ENCODE measurements at places on chromosomes 6 and 20.

- no peaks in the 10 kb centered on the region for H3K27me3 ChIP-seq
- H3K4me1 ChIP-seq, result no peaks in the 10 kb centered on the region
- H3K27ac ChIP-seq, result no peak overlapping the region
Measured at GRCh38 chr6:33947047-33947446, 143.2 kb upstream of the MLN start.

DNA sequence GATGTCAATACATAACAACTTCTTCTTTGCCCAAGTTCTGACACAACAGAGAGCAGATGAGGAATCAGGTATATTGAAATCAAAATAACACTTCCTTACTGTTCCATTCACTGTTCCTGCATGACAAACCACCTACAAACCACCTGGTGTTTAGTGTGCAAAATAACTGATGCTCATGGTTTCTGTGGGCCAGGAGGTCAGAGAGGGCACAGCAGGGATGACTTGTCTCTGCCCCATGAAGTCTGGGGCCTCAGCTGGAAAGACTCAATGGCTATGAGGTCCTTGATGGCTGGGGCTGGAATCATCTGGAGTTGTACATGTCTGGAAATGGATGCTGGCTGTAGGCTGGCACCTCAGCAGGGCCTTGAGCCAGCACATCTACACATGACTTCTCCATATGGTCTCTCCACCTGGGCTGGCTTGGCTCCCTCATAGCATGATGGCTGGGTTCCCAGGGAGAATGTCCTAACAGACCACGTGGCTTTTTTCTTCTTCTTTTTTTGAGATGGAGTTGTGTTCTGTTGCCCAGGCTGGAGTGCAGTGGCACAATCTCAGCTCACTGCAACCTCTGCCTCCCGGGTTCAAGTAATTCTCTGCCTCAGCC, 7.4 kb upstream of the COX4I2 start:
- no peaks in the 10 kb centered on the region for H3K4me1 ChIP-seq
- DNase-seq, result no peak
- H3K4me3 ChIP-seq, result no peak overlapping the region
- no peak overlapping the region for H3K27ac ChIP-seq
- H3K27me3 ChIP-seq, result no peaks in the 10 kb centered on the region
- no peaks in the 10 kb centered on the region for H3K36me3 ChIP-seq

DNA sequence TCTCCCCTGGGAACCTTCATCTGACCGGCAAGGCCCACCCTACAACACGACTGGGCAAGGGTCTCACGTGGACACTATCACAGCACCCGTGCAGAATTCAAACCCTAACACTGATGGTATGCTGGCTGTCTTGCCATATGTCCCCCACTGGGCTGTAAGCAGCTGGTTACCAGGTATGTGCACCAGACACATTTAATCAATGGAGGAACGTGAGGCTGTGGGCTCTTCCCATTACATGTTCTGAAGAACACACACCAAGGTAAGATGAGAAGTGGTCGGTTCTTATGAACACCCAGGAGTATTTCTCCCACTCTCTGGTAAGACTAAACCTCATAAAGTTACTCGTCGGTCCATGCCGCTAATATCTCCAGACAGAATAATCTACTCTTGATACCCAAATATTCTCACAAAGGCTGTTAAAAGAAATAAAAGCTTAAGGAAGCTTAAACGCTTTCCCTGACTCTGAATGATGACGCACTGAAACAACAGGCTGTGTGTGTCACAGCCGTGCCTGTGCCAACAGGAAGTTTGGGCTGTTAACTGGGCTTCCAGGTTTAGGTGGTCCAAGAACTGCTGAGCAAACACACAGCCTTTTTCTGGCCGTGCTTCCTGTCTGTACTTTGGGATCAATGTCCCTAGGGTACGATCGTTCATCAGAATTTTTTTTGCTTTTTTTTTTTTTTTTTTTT, 75.3 kb downstream of the SLC23A2 start:
- H3K27ac ChIP-seq, result peak overlapping the region; percentile 95
- H3K36me3 ChIP-seq, result no peaks in the 10 kb centered on the region
- no peak overlapping the region for H3K4me3 ChIP-seq
- peak; percentile 79 for DNase-seq

DNA sequence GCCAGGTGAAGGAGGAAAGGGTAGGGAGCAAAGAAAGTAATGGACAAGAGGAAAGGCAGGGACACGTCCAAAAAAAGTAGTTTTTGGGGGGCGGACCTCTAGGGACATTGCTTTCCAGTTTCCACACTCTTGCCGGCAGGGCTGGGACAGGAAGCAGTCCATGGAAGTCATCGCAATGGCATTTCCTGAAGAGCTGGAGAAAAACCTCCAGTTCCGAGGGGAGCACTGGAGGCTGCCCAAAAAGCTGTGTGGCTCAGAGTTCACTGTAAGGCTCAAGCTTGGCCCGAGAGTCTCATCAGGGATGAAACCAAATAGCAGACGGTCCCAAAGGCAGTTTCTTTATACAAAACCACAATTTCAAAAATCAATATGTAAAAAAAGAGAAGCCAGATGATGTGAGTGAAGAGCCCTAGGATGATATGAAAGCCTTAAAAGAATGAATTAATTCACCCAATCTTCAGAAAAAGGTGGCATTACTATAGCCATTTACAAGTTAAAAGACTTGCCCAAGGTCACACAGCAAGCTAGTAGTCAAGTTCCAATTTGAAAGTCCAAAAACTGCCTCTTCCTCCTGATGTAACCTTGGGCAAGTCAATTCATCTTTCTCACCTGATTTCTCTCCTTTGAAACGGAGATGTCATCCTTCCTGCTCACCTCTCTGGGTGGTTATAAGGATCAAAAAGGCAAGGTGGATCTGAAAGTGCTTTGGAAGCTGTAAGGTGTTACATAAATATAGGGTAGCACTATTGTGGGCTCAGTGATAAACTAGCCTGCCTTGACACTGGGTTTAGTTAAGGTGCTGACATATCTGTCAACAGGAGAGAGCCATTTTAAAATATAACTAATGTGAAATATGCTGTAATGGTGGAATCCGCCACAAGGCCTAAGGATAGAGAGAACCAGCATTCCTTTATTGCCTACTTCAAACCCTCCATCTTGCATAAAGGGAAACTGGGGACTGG, 9.1 kb downstream of the BCL2L1 start:
- H3K36me3 ChIP-seq, result no peaks in the 10 kb centered on the region
- no peak for DNase-seq
- H3K27me3 ChIP-seq, result no peaks in the 10 kb centered on the region
- peaks cover 18% of the 10 kb centered on the region for H3K4me1 ChIP-seq

DNA sequence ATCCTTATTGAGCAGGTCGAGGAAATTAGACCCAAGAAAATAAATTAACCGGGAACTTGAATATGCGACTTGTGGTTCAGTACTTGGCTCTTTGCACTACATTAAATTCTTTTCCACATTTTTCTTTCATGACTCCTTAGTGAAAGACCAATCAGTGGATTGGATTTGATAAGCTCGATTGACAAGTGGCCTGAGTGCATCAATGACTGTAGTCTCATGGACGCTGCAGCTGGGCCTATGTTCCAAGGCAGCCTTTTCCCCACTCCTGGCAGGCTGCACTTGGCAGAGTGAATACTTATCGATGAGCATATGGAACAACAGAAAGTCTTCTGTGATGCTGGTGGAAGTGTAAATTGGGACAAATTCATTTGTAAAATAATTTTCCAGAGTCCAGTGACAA, 210.8 kb upstream of the EXOC2 start:
- H3K27ac ChIP-seq, result no peak overlapping the region
- H3K27me3 ChIP-seq, result no peaks in the 10 kb centered on the region
- no peak overlapping the region for H3K4me3 ChIP-seq
- no peaks in the 10 kb centered on the region for H3K4me1 ChIP-seq
- no peaks in the 10 kb centered on the region for H3K36me3 ChIP-seq
- DNase-seq, result no peak

DNA sequence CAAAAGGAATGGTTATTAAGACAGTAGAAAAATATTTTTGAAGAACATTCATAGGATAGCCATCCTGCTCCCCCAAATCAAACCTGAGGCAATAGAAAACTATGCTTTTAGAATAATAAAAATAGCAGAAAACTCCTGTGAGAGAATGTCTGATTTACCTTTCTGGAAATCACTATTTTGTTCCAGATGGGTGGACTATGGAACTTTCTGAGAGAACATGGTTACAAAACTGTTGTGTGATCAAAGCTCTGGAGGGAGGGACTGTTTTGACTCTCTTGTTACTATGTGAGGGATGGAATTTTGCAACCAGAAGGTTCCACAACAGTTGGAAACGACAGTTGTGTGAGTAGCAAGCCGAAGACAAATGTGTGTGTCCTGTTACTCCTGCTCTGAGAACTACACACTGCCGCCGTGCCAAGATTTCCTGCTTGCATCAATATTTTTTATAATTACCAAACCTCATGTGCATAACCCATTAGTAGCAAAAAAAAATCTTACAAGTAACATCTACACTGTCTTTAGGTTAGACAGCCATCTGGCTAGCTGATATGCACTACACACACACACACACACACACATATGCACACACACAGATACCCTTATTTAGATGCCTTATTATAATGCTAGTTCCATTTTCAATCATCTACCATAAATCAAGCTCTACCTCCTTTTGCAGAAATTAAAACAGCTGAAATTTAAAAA, 11.0 kb upstream of the HIVEP1 start:
- no peaks in the 10 kb centered on the region for H3K27me3 ChIP-seq
- no peaks in the 10 kb centered on the region for H3K4me1 ChIP-seq
- H3K27ac ChIP-seq, result peak overlapping the region; percentile 91
- DNase-seq, result no peak
- no peaks in the 10 kb centered on the region for H3K36me3 ChIP-seq

DNA sequence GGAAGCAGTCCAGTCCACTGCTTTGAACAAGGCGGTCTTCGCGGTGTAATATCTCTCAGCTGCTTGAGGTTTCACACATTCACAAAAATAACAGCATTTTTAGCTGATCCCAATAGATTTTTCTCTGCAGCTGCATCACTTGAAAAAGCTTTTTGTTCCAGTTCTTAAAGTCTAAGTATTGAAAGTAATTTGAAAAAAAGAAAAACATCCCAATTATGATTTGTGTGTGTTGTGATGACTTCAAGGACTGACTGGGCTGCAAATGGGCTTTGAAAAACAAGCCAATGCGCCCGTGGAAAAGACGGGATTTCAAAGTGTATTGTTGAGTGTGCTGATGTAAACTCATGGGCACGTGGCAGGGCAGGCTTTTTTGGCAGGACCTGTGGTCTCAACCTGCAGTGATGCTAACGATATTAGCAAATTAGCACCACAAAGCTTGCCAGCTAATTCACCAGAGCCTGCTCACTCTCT, 151.1 kb downstream of the TMEM242 start:
- no peak overlapping the region for H3K27ac ChIP-seq
- no peaks in the 10 kb centered on the region for H3K27me3 ChIP-seq
- no peaks in the 10 kb centered on the region for H3K36me3 ChIP-seq
- no peak for DNase-seq

GRCh38 chr20:4949833-4950178, 51.5 kb downstream of the SLC23A2 start:
- peak overlapping the region; percentile 76 for H3K27ac ChIP-seq
- no peaks in the 10 kb centered on the region for H3K4me1 ChIP-seq
- H3K27me3 ChIP-seq, result no peaks in the 10 kb centered on the region
- DNase-seq, result no peak
- no peaks in the 10 kb centered on the region for H3K36me3 ChIP-seq

GRCh38 chr6:135901774-135902524, 50.4 kb downstream of the PDE7B start:
- peak overlapping the region; percentile 65 for H3K27ac ChIP-seq
- no peaks in the 10 kb centered on the region for H3K36me3 ChIP-seq
- no peaks in the 10 kb centered on the region for H3K27me3 ChIP-seq
- no peak overlapping the region for H3K4me3 ChIP-seq

- no peaks in the 10 kb centered on the region for H3K36me3 ChIP-seq
- peak overlapping the region; percentile 16 for H3K27ac ChIP-seq
- DNase-seq, result no peak
- H3K4me1 ChIP-seq, result no peaks in the 10 kb centered on the region
- no peak overlapping the region for H3K4me3 ChIP-seq
Measured at GRCh38 chr6:111804627-111805235, 68.5 kb downstream of the FYN start.

DNA sequence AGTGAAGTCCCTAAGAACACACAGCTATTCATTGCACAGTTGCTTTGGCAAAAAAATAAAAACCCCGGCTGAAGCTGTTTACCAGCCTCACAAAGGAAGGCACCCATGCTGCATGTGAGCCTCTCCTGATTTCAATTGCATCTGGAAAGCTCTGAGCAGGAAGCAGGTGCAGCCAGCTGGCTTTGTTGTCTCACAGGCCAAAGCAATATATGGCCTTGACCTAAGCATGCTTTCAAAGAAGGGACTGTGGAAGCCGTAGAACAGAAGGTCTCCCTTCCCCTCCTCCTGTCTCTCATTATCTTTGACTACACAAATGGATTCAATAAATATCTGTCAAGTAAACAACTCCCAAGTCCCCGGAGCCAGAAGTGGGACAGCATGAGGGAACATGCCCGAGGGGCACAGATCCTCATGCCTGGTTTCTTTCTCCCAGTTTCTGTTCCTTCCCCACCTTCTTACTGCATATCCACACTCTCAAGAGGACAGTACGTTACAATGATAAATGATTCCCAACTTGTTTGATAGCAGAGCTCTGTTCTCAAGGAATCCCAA, 57.2 kb upstream of the PCSK2 start:
- DNase-seq, result no peak
- H3K36me3 ChIP-seq, result no peaks in the 10 kb centered on the region
- no peak overlapping the region for H3K4me3 ChIP-seq
- H3K27me3 ChIP-seq, result peaks cover 3% of the 10 kb centered on the region
- no peak overlapping the region for H3K27ac ChIP-seq

DNA sequence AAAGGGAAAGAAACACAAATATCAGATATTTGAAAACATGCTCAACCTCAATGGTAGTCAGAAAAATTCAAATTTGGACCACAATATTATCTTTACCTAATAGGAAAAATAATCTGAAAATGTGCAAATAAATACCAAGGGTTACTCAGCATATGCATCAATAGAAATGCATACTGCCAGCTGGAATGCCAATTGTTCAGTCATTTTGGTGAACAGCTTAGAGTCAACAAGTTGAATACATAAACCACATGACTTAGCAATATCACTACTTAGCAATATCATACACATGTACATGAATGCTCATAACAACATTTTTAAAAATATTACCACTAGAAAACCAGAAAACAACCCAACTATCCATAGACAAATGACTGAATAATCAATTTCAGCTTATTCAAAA, 212.7 kb downstream of the PTPRK start:
- no peak overlapping the region for H3K27ac ChIP-seq
- no peak overlapping the region for H3K4me3 ChIP-seq
- no peaks in the 10 kb centered on the region for H3K27me3 ChIP-seq
- H3K4me1 ChIP-seq, result no peaks in the 10 kb centered on the region
- no peaks in the 10 kb centered on the region for H3K36me3 ChIP-seq

DNA sequence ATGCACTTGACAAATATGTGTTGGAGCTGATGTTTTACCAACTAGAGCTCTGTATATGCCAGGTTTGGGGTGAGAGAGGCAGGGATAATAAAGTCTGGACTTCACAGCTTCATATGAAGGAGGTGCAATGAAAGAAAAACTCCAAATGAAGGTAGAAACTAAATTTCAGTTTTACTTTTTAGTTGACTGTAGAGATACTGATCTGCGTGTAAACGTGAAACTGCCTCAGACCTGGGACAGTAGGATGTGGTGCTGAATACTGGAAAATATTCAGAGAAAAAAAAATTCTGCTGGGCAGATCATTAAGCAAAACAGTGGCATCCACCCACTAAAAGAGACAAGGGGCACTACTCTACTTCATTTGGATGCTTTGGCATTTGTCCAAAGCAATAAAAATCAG, 94.5 kb downstream of the BACH2 start:
- no peaks in the 10 kb centered on the region for H3K27me3 ChIP-seq
- H3K27ac ChIP-seq, result no peak overlapping the region
- H3K36me3 ChIP-seq, result no peaks in the 10 kb centered on the region
- peaks cover 6% of the 10 kb centered on the region for H3K4me1 ChIP-seq
- no peak overlapping the region for H3K4me3 ChIP-seq
- DNase-seq, result no peak

- DNase-seq, result no peak
- H3K27me3 ChIP-seq, result no peaks in the 10 kb centered on the region
- no peak overlapping the region for H3K27ac ChIP-seq
Measured at GRCh38 chr6:140812636-140813035, 1320.1 kb upstream of the GJE1 start.
